ENCODE measurements at places on chromosomes 2 and 18.

- DNase-seq, result no peak
These were observed 26.4 kb upstream of the TFPI start for GRCh38 chr2:187580462-187581124.

DNA sequence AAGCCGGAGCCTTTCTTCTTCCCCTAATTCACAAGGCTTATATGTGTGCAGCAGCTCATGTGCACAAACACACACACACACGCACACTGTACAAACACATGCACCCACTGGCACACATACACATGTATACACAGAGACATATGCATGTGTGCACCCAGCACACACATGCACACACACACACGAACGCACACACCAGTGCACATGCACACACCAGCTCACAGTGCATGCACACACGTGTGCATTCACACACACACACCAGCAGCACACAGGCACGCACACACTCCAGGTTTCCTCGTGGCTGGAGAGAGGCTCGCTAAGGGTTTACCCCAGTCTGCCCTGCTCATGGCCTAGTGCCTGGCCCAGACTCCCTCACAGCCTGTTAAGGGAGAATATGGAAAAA, 234.0 kb downstream of the EIPR1 start:
- no peak for DNase-seq

- no peak for DNase-seq
These were observed 464.6 kb downstream of the MTX2 start for GRCh38 chr2:176733698-176734430.

GRCh38 chr2:51350100-51350499, 318.2 kb upstream of the NRXN1 start:
- DNase-seq, result no peak

GRCh38 chr2:28497206-28497605, 1.3 kb downstream of the PLB1 start:
- DNase-seq, result no peak

DNA sequence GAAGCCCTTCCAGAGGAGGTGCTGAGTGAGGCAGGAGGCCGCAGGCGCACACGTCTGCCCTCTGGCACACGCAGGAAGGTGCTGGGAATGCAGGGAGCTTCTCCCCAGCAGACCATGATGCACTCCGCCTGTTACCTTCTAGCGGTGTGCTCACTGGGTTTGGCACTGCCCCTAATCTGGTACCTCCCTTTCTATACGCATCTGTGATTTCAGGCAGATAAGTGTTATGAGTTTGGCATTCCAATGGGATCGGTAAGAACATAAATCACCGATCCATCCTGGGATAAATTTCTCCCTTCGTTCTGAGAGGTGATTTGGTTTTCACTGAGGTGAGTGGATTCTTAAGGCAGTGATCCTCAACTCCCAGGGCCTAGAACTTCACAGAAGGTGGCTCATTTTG, 34.6 kb downstream of the ODC1 start:
- DNase-seq, result no peak

- DNase-seq, result no peak
These were observed 138.4 kb upstream of the ARL4C start for GRCh38 chr2:234635284-234635683.

DNA sequence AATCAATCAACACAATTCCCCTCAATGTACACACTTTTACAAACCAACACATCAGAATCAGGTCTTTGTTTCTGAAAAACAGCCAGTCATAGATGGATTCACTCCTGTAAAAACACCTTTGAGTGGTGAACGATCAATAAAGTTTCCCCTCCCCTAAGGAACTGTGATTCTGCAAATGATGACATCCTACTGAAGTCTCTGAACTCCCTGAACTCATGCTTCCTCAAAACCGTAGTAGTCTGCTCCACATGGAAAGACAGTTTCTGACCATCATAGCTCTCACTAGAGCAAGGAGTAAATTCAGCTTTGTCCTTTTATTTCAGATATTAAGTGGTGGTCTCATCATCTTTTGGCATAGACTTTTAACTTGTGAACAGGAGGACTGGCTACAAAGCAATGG, 43.5 kb upstream of the ACTR3 start:
- no peak for DNase-seq

DNA sequence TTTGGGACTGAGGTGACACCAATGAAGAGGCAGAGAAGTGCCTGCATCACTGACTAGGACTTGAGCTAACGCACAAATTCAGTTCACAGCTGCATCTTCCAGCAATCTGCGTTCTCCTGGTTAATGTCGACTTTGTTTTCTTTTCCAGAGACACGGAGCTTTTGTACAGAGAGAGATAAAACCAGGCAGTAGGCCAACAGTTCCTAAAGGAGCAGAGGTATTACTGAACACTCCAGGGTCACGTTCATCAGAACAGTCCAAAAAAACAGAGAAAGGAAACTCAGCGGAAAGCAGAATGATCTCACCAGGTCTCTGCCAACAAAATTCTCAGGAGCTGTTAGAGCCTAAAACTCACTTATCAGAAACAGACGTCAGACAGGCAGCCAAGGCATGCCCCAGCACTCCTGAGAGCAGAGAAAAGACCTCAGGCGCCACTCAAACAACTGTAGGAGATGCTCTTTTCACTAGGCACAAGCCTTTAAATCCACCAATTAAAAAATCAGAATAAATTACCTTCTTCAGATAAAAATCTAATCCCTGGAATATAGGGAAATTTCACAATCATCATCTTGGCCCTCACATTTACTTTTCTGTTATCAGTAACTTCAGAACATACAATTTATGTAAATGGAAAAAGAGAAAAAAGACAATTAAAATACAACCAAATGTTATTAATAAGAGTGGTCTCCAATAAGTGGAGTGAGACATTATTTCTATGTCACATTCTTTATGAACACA, 95.9 kb upstream of the SPTBN1 start:
- DNase-seq, result no peak

DNA sequence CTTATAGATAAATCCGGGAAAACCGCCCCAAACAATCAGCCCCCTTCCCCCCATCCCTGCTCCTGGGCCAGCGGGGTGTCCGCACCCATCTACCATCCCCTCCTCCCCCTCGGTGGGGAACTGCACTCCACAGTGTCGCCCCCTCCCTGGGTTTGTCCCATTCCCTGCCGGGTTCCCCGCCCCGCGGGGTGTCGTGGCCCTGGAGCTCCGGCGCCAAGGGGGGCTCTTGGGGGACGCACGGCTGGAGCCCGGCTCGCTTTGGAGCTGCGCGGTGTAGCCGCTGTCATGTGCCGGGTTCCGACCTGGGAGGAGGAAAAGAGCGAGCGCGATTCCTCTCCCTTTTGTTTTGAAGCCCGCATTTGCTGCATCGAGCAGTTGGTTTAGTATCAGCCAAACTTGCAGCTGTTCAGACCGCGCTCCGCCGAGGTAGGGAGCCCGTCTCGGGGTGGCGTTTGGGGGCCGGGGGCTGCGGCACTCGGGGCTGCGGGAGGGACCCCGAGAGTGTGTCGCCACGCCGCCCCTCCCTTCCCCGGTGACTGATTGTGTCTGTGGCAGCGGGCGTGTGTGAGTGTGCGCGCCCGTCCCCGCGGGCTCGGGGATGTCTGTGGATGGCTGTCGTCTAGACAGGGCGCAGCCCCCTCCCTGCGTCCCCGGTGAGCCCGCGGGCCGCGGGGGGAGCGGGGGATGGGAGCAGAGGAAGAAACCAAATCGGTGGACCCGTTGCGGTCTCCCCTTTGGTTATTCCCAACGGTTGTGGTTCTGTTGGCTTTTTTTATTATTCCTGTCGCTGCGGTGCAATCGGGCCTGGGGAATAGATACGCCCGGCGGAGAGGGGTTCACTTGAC, 797 bp downstream of the CTIF start:
- peak; percentile 9 for DNase-seq

DNA sequence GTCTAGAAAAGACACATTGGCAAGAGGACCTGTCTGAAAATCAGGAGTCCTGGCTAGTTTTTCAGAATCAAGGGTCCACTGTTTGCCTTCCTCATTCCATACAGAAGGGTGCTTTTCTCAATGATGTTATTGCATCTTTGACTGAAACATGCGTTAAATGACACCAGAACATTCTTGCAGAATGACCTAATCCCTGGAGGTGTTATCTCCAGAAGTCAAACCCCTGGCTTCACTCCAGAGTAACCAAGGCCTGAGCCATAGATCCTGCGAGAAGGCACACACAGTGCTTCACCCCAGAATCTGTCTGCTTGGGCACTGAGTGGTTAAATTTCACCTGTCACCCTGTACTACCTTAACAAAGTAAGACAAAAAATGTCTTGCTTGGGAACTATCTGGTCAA, 1055.2 kb upstream of the FANCL start:
- no peak for DNase-seq

GRCh38 chr18:55395799-55396198, 192.2 kb downstream of the TCF4 start:
- no peak for DNase-seq

DNA sequence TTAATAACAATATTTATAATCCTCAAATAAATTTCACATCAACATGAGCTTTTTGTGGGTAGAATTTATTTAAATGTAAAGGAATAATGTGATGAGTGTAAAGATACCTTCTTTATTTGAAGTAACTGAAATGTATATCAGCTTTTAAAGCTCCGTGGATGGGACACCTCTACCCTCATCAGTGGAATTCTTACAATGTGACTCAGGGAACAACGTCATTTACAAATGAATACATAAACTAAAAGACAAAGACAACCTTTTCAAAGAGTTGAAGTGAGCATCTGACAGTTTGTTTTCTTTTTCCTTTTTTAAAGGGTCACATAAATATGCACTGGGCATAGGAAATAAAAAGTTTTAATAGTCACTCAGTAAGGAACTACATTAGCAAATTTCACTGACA, 1127.0 kb upstream of the CRIM1 start:
- no peak for DNase-seq

- no peak for DNase-seq
These were observed 40.4 kb downstream of the KIDINS220 start for GRCh38 chr2:8796878-8797550.

GRCh38 chr2:112168422-112169124, 30.4 kb downstream of the FBLN7 start:
- no peak for DNase-seq

- DNase-seq, result no peak
These were observed 1617.4 kb upstream of the ACVR2A start for GRCh38 chr2:146227152-146228019.

DNA sequence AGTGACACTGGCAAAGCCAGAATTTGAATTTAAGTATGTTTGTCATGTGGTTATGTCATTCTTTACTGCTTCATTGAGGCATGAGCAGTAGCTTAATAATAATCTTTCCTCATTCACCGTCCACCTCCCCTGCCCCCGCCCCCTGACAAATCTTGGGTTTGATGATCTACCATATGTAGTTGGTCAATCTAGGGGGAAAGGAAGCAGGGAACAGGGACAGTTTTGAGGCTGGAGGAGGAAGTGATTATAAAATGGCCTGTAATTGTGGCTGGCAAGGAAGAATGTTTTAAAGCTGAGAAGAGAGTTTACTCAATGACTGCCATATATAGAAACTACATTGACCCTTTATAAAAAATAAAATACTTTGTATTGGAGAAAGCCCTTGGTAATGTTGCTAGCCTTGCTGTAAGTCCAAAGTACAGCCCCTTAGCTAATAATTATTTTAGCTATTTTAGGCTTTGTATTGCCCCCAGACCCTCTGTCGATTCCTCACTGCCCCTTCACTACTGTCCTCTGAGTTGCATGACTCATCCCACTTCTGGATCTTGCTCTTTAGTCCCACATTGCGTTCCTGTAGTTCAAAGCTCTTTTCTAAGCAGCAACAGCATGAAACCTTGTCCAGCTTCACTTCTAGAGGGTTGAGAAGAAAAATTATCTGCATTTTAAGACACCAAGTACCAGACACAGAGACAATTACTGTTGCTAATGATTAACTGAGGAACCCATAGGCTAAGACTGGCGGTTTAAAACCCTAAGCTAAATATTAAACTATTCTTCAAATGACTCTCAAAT, 38.4 kb downstream of the PELI1 start:
- DNase-seq, result no peak

- no peak for DNase-seq
These were observed 49.9 kb downstream of the MYO1B start for GRCh38 chr2:191295088-191295487.

DNA sequence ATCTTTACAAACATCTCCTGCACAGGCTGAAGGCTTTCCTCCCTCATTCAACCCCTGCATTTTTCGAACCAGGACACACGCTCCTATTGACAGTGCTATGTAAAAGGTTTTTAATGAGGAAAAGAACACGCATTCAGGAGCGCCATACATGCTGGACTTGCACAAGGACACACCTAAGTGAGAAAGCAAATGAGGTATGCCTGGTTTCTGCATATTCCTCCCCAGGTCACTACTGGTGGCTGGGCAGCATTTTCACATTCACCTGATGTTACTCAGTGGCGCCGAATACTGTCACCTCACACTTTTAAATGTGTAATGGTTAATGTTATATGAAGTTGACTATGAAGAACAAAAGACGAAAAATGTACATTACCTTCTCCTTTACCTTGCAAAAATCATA, 150.6 kb downstream of the ANTXR1 start:
- DNase-seq, result no peak

- DNase-seq, result no peak
These were observed 194.9 kb upstream of the KYNU start for GRCh38 chr2:142682528-142682927.

DNA sequence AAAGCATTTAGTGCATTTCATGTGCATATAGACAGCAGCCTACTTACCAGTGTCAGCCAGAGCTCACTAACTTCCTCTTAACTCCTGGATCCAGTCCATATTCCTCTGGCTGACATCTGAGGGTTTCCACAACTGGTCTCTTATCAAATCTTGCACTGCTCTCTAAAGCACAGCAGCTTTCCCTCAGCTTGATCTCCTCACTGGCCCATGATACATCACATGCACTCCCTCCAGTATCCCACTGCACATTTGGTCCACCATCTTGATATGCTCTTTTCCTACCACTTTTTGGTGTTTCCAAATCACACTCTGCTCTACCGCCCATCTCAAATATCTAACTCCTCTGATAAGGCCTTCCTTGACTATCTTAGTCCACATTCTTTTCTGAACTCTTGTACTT, 105.0 kb upstream of the ZFP36L2 start:
- no peak for DNase-seq

- no peak for DNase-seq
These were observed 80.7 kb downstream of the L3MBTL4 start for GRCh38 chr18:6333981-6334380.

DNA sequence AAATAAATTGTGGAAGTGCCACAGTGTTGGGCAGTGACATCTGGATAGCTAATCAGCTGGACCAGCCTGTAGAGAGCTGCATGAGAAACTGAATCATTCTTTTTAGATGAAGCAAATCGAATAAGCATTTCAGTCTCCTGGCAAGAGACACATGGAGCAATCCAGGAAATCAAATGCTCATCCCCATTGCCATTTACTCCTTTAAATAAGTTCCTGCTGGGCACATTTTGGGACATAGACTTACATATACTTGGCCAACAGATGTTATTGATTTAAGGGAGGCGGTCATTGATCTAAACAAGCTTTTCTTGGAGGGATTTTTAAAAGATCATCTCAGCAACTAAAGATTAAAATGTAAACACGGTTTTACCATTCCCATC, 307.1 kb downstream of the STK39 start:
- DNase-seq, result no peak

DNA sequence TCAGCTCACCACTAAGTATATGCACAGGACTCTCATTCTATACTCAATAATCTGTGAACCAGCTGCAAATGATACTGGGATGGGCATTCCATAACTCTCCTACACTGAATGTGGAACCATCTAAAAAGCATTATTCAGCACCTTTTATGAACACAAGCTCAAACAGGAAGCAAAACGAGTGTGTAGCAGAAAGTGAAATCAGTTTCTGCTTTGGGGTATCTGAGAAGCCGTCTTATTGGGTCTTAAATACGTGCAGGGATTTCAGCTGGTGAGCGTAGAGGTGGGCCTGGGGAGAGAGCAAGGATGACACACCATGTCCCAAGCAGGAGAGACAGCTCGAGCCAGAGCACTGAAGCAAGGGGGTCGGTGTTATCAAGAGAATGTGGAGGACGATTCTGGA, 120.0 kb upstream of the TTN start:
- DNase-seq, result no peak

Measured in stimulated activated CD4-positive, alpha-beta T cell treated with anti-CD3 and anti-CD28 coated beads, Interleukin-2, amount 100 ng/mL, for 48 hours (primary cell).